Mesenteric fat pad (tissue), 1 donor: ENCODE measurements at places on chromosomes 2 and 18. TPM values are rescaled to one million over a fixed set of nuclear protein-coding genes. Genes with fewer than 3 reads are reported as not detected.

The GPR45 gene
- not detected for total RNA-seq

The ALK gene
- total RNA-seq = 1.0 TPM

The MFSD6 gene
- total RNA-seq = 18.1 TPM

The MCM6 gene
- total RNA-seq = 16.0 TPM

The ZC3H8 gene
- 5.3 TPM for total RNA-seq

The HOXD3 gene
- 5.3 TPM for total RNA-seq

The AQP12A gene
- total RNA-seq = not detected

DNA sequence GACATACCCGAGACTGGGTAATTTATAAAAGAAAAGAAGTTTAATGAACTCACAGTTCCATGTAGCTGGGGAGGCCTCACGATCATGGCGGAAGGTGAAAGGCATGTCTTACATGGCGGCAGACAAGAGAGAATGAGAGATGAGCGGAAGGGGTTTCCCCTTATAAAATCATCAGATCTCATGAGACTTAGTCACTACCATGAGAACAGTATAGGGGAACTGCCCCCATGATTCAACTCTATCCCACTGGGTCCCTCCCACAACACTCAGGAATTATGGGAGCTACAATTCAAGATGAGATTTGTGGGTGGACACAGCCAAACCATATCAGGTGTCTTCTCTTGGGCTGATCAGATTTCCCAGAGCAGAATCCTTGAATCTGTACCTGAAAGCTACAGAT lies 617.3 kb upstream of the ID2 start:
- no peak for DNase-seq

DNA sequence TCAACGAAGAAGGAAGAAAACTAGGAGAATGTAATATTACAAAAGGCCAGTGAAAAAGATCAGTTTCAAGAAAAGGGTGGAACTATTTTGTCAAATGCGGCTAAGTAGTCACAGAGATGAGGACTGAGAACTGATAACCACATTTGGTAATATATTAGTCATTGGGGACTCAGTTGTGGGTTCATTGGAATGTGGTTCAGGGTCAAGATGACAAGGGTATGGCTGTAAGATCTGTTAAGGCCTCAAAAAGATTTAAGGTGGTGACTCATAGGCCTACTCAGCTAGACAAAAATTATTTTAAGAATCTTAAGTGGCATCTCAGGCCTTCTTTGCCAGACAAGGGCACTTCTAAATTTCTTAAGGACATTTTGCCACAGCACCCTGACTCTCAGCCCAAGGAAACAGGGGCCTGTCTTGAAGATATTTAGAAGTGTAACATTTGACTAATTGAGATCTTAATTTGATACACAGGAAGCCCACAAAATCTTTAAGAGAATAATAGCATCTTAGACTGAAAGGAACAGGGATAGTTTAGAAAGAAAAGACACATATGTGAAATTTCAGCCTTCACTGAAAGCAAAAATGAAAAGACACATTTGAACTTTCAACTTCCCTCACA lies 81.3 kb downstream of the STRADB start:
- DNase-seq = no peak

DNA sequence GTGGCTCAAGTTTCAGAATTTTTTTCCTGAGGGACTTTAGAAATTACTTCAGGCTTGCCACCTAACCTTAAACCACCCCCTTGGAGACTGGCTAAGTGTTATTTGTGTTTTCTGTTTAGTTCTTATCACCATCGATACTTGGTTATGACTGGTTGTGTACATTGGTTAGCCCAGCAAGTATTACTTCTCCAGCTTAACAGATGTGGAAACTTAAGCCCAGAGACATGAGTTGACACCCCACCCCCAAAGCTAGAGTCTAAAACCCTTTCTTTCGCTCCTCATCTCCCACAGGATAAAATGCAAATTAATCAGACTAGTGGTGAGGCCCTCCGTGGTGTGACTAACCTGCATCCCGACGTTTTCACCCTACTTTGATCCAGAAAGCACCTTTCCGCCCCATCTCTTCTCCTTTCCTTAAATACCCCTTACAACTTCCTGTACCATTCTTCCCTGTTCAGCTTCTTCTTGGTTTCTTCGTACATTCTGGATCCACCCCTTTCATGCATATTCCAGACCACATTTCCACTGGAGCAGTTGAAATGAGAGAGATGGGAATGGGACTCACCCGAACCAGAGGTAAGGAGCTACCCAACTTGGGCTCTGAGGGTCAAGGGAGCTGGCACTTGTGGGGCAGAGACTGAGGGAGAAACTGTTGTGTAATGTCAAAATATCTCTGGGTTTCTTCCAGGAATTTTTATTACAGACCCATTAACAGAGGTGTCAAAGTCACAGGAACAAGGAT lies 819 bp upstream of the MAP3K2 start:
- no peak for DNase-seq

DNA sequence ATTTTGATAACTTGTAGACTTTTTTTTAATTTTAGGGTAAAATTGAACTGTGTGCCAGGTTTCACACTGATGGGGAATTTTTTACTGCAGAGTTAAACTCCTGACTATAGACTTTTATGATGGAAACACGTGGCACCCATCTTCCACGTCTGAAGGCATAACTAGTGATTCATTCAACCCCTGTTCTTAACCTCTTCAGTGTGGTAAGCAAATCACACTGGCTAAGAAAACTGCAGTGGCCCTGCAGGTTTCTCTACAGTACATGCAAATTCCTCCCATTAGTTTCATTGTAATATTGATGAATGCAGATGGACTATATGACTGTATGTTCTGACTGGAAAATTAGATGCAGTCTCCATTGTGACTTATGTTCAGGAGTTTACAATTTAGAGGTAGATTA lies 47.2 kb downstream of the SMAD4 start:
- DNase-seq = no peak

DNA sequence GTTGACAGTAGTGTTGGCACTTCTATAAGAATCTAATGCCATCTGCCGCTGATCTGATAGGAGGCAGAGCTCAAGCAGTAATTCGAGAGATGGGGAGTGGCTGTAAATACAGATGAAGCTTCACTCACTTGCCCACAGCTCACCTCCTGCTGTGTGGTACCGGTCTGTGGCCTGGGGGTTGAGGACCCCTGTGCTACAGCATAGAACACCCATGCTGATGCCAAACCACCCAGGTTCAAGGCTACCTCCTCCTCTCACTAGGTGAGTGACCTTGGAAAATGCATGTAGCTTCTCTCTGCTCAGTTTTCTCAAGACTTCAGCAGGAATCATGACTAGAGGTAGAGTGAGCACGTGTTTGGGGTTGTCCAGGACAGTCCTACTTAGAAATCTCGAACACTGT lies 263.4 kb downstream of the SH3BP4 start:
- DNase-seq = no peak

- no peak for DNase-seq
Observed at GRCh38 chr2:189519631-189520387, 60.8 kb downstream of the SLC40A1 start.

DNA sequence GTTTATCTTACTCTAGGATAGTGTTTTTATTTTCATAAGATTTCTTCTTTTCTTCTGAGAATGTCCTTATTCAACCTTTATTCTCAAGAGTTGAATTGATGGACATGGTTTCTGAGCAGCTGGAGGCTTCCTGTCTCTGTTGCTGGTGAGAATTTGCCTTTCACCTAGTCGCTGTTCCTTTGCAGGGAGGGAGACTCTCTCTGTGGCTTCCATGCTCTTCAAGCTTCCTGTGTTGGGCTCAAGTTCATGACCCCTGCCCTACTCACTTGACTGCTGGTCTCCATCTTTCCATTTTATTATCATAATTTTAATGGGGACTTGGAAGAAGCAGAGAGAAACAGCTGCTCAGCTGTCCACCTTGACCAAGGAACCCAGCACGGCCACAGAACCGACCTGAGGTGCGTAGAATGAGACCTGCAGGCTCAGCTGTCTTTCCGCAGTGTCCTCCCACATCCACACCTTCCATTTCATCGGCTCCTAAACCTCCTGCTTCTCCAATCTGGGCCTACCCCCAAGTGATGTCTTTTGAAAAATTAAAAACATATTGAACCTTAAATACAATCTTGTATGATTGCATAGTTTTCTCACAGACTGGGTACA lies 24.2 kb downstream of the TMEM18 start:
- DNase-seq = peak; percentile 37

- no peak for DNase-seq
Observed at GRCh38 chr18:36809590-36810381, 19.0 kb downstream of the TPGS2 start.

DNA sequence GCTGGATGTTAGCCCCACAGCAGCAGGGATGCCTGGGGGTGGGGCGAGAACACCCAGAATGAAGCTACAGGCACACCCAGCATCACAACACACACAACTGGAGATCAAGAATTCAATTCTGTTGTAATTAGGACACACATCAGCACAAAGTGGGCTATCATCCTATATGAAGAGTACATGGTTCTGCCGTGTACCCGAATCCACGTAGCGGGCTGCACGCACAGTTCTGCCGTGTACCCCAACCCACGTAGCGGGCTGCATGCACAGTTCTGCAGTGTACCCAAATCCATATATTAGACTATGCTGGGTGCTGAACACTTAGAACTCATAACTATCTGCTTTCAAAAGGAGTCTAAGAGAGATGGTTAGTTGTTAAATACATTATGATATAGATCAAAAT lies 86.5 kb downstream of the EIPR1 start:
- DNase-seq = peak; percentile 39

GRCh38 chr2:48530033-48530811 lies at the start of gene STON1:
TSS of gene STON1 (plus strand) at chr2:48530154. CDS start at chr2:48580634, 50,480 bp downstream.
- DNase-seq = no peak

GRCh38 chr2:30866974-30867373 lies 59.7 kb upstream of the CAPN13 start:
- no peak for DNase-seq

DNA sequence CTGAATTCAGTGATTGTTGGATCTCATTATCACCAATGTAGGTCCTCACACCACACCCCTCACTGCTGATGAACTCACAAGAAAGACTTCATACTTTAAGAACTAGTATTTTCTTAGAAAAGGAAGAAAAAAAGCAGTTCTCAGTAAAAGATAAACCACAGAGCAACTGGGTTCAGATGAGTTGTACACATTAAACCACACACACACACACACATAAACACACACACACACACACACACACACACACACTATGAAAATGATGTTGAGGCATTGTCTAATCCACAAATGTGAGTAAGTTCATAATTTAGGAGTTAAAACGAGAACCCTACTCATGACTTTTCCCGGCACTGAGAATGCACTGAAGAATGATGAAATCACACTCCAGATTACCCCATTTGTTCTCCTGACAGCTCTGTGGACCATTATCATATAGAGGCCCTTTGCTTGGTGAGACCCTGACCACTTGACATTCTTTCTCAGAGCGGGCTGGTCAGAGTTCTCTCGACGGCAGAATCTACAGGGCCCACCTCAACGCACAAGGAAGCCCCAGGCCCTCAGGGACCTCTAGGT lies 106.2 kb downstream of the BCL2 start:
- DNase-seq = no peak

DNA sequence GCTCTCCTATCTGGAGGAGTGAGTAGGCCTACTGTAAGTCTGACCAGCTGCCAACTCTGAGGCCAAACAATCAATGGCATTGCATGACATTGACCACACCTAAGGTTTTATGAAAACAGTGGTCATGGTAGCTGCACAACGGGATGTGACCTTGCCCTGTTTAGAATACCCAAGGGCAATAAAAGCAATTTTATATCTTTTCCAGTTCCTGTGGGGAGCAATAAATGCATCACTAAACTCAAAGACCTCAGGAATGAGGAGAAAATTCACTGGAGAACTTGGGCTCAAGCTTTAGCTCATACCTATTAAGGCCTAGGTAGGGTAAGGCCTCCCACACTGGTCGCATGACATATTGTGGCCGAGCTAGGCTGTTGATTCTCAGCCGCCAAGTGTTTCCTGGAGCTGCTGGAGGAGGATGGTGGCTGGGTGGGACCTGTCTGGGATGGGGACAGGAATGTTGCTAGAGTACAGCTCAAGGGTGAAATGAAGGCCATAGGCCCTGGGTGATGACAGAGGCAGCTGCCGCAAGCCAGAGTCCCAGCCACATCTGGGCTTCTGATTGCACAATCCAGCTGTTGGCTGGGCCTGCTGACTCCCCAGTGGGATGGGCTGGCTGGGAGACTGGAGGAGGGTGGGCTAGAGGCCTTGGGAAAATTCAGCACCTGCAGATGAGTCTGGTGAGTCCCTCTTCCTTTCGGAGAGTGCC lies 313.7 kb downstream of the CYP26B1 start:
- peak; percentile 88 for DNase-seq

GRCh38 chr18:10353791-10354190 lies 100.6 kb upstream of the APCDD1 start:
- no peak for DNase-seq

DNA sequence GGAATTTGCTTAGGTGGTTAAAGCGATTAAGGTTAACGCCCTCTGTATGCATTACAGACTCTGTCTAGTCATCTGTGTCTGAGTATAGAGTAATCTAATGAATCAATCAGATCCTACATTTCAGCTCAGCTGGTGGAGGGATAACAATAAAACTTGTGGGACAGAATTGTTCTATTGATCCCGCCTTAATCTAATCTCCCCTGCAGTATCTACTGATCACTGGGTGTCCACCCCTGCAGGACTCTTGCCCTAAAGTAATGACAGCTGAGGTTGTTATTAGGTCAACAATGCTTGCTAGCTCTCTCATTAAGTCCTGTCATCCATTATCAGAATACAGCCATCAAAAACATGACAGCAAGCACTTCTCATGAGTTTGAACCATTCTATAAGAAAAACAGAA lies 462.6 kb upstream of the TMEFF2 start:
- DNase-seq = no peak

DNA sequence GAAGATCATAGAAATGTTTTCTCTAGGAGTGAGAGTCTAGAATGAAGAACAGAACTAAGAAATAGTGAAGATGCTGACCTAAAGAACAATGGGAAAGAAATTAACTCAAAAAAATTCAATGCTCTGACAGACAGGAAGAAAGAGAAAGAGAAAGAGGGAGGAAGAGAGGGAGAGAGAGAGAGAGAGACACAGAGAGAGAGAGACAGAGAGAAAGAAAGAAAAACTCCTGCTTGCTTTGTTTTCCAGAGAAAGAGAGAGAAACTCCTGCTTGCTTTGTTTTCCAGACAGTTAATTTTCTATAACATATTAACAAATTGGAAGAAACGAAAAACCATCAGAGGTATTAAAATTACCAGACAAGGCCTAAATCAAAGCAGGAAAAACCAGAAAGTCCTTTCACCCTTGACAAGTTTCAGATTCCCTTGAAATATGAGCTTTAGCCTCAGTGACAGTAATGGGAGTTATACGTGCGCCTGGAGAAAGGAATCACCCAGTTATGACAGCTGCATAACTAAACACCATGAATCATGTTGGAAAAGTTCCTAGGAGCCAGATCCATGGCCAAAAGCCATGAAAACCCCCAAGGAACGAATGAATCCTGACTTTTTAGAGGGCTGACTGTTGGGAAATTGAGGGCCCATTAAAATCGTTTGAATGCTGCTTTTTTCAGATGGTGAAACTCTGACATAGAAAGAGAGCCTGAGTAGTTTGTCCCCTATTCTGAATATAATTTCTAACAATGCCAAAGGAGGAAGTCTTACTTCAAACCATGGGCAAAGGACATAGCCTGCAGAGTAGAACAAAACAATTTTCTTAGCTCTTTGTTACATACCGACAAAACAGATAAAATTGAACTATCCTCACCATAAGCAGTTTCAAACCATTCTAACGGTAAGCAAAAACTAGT lies 228.6 kb upstream of the CHST9 start:
- no peak for DNase-seq
